ENCODE measurements at places on chromosomes 3 and 15. TPM values are rescaled to one million over a fixed set of nuclear protein-coding genes. Genes with fewer than 3 reads are reported as not detected.

GRCh38 chr3:102179326-102180177 lies 255.3 kb upstream of the ZPLD1 start:
- DNase-seq: peak; percentile 60

DNA sequence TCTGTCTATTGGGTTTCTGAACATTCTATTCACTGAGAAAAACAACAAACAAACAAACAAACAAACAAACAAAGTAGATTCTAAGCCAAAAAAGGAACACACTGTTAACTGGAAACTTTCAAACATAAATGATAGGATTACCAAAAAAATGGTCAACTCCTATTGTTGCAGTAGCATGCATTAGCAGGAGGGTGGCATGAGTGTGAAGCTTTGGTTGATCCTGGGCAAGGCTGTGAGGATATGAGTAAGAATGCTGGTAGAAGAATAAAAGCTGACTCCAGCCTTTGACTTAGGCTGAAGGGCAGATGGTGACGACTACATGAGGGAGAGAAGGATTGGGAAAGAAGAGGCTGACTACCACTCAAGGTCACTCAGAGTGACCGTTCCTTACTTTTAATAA lies 810.3 kb downstream of the VGLL3 start:
- DNase-seq: no peak

DNA sequence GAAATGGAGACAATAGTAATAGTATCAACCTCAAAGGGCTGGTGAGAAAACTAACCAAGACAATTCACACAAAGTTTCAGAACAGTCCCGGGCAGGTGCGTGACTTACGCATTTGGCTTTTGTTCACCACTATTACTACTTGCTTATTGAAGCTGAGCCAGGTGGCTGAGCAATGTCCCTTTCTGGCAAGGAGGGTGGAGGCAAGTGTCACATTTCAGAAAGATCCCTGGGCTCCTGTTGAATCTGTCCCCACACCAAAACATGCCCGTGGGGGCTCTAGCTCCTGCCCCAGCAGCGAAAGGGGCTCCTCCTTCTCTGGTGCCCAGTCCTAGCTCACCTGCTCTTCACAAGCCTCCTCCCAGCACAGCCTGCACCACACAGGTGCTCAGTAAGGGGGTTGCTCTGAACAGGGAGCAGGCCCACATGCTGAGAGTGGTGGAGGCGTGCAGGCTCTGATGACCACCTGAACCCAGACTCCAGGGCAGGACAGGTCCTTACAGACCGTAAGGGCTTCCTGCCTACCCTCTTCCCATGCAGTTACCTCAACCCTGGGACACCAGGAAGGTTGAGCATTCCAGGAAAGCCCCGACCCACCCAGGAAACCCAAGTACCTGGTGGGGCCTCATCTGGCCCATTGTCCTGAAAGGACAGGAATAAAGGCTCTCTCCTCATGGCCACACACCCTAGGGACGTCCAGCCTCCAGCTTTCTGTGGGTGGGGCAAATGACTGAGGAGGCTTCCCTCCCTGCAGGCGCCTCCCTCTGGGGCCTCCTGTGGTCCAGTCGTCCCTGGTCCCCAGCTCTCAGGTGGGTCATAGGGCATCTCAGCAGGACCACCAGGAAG lies 32.6 kb downstream of the SEMA7A start:
- no peak for DNase-seq

CCK gene
- not detected for total RNA-seq

IGSF10 gene
- total RNA-seq: not detected

KY gene
- total RNA-seq: not detected

PLXNA1 gene
- 14.1 TPM for total RNA-seq

DNA sequence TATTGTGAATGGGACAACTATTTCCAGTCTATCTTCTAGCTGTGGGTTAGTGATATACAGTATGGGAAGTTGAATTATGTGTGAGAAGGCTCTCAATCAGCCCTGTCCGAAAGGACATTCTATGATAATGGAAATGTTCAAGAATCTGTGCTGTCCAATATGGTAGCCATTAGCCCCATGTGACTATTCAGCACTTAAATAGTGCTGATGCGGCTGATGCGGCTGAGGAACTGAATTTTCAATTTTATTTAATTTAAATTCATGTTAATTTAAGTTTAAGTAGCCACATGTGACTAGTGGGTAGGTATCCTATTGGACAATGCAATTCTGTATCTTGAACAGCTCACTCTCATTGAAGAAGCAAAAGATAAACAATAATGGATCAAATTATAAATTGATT lies 98.5 kb downstream of the MYLK start:
- DNase-seq: no peak

PRSS50 gene
- not detected for total RNA-seq

RAB6B gene
- 0.39 TPM for total RNA-seq

GRCh38 chr3:122031123-122031468 lies 9.0 kb upstream of the ILDR1 start:
- DNase-seq: no peak

DNA sequence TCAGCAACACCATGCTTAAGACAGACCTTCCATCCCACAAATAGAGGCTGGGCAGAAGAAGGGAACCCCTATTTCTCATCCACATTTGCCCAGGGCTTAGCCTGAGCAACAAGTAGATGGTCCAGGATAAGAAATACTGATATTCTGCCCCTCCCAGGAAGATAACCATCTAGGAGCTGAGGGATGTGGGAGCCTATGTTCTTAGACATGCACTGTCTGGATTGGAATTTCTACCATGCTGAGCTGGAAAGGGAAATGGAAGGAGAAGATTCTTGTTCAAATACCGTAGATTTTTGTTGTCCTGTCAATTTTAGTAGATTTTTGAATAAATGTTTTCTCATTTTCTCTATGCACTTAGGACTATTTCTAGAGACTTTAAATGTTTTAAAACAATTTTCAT lies 450.7 kb upstream of the SEMA6D start:
- no peak for DNase-seq

DNA sequence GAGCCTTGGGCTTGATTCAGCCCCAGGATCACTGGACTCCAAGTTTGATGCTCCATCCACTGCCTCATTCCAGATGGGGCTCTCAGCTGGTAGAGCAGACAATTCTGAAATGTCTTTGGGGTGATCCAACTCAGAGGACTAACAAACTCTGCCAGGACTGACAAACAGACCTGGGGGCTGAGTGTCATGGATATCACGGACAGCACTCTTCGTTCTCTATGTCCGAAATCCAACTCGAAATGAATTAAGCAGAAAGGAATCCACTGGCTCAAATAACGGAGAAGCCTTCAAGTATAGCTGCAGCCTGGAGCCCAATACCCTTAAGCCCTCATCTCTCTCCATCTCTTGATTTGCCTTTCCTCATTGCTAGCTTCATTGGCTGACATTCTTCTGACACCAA lies 14.2 kb downstream of the SLC38A3 start:
- DNase-seq: no peak

DNA sequence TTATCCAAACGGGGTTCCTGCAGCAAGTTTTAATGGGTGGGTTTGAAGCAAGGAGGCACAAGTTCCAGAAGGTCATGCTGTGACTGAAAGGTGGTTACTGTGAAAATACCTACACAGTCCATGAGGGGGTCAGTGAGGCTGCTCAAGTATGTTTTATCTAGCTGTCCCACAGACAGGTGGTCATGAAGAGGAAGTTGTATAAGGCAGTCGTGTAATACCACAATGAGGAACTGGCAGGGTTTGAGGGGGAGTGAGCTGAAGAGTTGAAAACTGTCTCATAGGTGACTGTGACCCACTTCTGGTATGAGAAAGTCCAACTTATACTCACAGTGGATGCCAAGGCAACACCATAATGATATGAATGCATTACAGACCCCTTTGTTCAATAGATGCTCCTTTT lies 856.8 kb downstream of the OTOL1 start:
- no peak for DNase-seq

GRCh38 chr3:153927107-153927506 lies 194.1 kb upstream of the ARHGEF26 start:
- peak; percentile 26 for DNase-seq

- no peak for DNase-seq
Measured at GRCh38 chr3:23463791-23464190, 260.7 kb downstream of the UBE2E2 start.

IRAK2 gene
- 60.3 TPM for total RNA-seq

- no peak for DNase-seq
Measured at GRCh38 chr3:128315313-128315712, 151.4 kb downstream of the DNAJB8 start.

PPP1R14D gene
- not detected for total RNA-seq

GRCh38 chr3:194276768-194277103 lies 74.4 kb downstream of the CPN2 start:
- DNase-seq: no peak

MAGEL2 gene
- total RNA-seq: not detected

DNA sequence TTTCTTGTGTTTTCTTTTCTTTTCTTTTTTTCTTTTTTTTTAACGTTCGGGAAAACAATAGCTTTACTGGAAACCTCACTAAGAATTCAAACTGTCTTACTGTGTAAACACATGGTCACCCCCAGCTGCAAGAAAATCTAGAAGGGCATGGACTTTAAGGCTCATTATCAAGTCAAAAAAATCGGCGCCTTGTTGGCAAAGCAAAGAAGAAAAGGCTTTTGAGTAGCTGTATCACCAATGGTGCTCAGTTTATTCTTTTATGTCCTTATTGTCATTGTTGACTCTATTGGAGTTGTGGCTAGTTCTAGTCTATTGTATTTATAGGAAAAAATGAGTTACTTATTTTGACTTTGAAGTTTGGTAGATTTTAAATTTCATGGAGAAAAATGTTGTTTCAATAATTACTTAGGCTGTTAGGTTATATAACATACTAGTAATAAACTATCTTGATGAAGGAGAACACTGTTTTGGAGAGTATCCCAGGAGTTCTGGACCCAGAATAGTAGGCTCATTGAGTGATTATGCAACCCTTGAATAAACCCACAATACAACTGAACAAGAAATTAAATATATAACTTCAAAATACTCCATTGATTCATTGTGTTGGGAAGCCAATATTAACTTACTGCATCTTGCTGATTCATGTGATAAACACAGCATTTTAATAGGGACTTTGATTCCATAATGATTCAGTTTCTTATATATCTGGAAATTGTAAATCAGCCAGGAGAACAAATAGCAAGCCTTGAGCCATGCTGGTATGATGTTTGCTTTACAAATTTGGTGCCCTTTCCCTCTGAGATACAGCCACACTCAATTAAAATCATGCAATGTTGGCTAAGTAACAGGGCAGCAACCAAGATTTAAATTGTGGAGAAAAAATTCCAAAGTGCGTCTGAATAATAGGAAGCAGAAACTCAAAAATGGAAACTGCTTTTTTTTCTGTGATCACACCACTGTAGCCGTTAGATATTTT lies 27.8 kb upstream of the GOLIM4 start:
- DNase-seq: no peak

Measured in dermis microvascular lymphatic vessel endothelial cell (primary cell).